ENCODE measurements at places on chromosomes 3 and 15. TPM values are rescaled to one million over a fixed set of nuclear protein-coding genes. Genes with fewer than 3 reads are reported as not detected.

Gene SCN5A
- 0.43 TPM for total RNA-seq

Gene SECISBP2L
- 43.5 TPM for total RNA-seq

Gene FGF7
- total RNA-seq: 369 TPM

Gene GOLGA8J
- not detected for total RNA-seq

Gene FHIT
- 2.2 TPM for total RNA-seq

Gene KIF15
- 9.9 TPM for total RNA-seq

Gene ZMYND10
- total RNA-seq: 0.97 TPM

Gene IGF2BP2
- 67.8 TPM for total RNA-seq

Gene NECTIN3
- 89.5 TPM for total RNA-seq

Gene HIGD2B
- 0.32 TPM for total RNA-seq

Gene ITIH1
- total RNA-seq: not detected

Gene C3orf80
- 0.86 TPM for total RNA-seq

Gene SLC27A2
- under 0.01 TPM for total RNA-seq

Gene SKIL
- 96.3 TPM for total RNA-seq

Gene IL16
- total RNA-seq: 0.32 TPM

Gene SKOR1
- total RNA-seq: not detected

Gene A4GNT
- total RNA-seq: not detected

Gene SI
- total RNA-seq: not detected

Gene ARRDC4
- 18.4 TPM for total RNA-seq

Gene CCDC32
- total RNA-seq: 20.7 TPM

Gene SLC2A2
- total RNA-seq: under 0.01 TPM

Gene RTP4
- 2.6 TPM for total RNA-seq

Gene AGTR1
- 1.6 TPM for total RNA-seq

Gene PIERCE2
- total RNA-seq: 1.3 TPM

Data from fibroblast of villous mesenchyme (primary cell).